ENCODE measurements at places on chromosomes 2 and 18.

GRCh38 chr2:165886487-165887146 is 67.0 kb downstream of the TTC21B start:
- DNase-seq = no peak

DNA sequence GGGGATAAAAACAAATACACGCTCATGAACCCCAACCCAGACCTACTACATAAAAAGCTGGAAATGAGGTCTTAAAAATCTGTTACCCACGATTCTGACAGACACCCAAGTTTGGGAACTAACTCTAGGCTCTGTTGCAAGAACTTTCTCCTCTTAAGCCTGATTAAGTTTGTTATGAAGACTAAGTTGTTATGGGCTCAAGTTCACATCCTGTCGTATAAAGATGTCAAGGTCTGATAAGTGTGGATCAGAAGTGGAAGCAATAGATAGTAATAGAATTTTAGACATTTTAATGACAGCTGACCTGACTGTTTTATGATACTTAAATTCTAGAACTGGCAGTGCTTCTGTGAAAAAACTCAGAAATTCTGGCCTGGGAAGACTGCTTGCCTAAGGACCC is 43.2 kb downstream of the LPIN2 start:
- DNase-seq = no peak

DNA sequence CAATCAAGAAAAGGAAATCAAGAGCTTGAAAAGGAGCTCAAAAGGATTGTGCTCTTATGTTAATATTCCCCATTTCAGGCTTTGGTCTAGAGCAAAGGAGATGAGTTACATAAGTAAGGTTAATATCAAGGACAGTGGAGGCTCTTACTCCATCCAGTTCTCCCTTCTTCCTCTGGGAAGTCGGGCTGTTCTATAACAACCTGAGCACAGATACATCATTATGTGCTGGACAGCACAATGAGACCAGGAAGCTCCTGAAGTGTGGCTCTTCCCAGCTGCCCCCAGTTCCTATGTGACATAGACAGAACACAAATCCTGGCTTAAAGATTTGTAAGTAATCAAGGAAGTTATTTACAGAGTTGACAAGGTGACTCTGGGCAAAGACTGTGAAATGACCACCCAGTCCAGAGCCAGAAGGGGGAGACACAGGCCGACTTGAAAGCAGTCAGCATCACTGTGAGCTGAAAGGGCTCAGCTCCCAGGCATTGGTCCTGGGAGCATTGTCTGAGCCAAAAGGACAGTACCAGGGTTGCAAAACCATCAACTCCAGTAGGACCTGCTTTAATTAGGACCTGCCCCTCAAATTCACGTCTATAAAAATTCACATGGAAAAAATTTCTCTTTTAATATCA is 917.6 kb upstream of the ACVR2A start:
- DNase-seq = peak; percentile 73

GRCh38 chr18:55338978-55339650 is 248.9 kb downstream of the TCF4 start:
- no peak for DNase-seq
